ENCODE measurements at places on chromosomes 5 and 9. TPM values are rescaled to one million over a fixed set of nuclear protein-coding genes. Genes with fewer than 3 reads are reported as not detected.

- H3K4me3 ChIP-seq, result peak overlapping the region; percentile 51
- no peaks in the 10 kb centered on the region for H3K36me3 ChIP-seq
- peak; percentile 70 for DNase-seq
- peaks cover 30% of the 10 kb centered on the region for H3K4me1 ChIP-seq
These were observed 11.7 kb downstream of the EXD3 start for GRCh38 chr9:137411260-137411644.

DNA sequence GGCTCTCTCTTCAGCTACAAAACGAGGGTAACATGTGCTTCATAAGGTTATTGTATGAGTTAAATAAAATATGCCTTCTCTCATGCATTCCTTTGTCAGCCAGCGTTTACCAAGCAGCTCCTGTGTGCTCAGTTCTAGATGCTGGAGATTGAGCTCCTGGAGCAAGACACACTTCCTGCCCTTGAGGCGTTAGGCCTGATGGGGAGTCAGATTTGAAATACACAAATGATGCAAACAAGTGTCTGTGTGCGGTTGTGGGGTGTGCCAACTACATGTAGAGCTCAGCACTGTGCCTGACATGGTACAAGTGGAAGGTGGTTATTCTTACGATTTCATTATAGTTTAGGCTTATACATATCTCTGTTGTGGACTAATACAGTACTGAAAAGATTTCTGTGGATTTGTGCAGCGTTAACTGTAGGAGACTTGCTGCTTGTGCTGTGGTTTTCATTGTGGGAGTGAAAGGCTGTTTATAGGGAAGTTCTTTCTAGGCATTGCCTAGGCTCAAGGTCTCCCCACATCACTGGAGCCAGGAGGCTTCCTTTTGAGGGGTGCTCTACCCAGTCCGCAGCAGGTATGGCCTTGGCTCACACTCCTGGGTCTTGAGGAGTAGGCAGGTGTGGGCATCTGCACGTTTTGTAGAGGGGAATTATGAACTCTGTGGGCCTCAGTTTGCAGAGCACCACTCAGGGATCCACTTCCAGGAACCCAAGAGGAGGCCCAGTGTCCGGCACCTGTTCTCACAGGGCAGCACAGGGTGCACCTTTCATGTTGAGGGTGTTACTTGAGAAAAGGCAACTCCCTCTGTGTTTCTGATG is 39.8 kb upstream of the ANGPTL2 start:
- H3K4me1 ChIP-seq, result peaks cover 22% of the 10 kb centered on the region
- H3K27me3 ChIP-seq, result no peaks in the 10 kb centered on the region
- DNase-seq, result no peak
- no peak overlapping the region for H3K27ac ChIP-seq

- no peak for DNase-seq
- H3K4me3 ChIP-seq, result peak within 1 kb of the TSS; percentile 70
- H3K27ac ChIP-seq, result no peak within 1 kb of the TSS
- peaks cover 5% of the 10 kb centered on the region for H3K27me3 ChIP-seq
- H3K36me3 ChIP-seq, result no peaks in the 10 kb centered on the region
These were observed at the start of gene PPP1R26 for GRCh38 chr9:135479469-135480052. Gene PPP1R26 (plus strand): TSS chr9:135479782. CDS start chr9:135484511, 4,729 bp downstream.

CCNI2 gene
- not detected for total RNA-seq

NDUFA8 gene
- total RNA-seq, result 96.1 TPM

All from SJCRH30 (cell line).